ENCODE measurements at places on chromosomes 7 and 10.

- DNase-seq, result no peak
These were observed 69.7 kb upstream of the EXOC4 start for GRCh38 chr7:133183042-133183794.

- no peak for DNase-seq
These were observed 79.5 kb upstream of the GPR141 start for GRCh38 chr7:37604078-37604477.

DNA sequence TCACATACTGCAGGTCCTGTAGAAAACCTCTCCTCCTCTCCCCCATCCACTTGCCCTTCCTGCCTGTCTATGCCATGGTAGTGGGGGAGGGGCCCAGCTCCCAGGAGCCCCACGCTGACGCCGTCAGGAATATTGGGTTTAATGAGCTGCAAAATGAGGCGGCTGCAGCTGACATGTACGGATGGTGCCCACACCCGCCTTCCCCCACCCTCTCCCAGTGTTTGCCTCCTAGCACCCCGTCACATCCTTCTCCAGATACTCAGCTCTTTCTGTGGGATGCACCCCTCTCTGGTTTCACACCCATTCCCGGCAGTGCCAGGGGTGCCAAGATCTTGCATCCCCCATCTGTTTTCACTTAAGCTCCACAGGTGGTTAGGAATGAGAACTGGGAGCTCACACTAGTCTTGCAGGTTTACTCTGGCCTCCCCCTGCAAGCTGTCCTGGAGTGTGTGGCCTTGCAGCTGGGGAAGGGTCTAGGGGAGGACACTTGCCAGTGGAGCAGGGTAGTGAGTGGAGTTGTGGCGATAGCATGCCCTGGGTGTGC lies 26.1 kb downstream of the GBX1 start:
- DNase-seq, result no peak

DNA sequence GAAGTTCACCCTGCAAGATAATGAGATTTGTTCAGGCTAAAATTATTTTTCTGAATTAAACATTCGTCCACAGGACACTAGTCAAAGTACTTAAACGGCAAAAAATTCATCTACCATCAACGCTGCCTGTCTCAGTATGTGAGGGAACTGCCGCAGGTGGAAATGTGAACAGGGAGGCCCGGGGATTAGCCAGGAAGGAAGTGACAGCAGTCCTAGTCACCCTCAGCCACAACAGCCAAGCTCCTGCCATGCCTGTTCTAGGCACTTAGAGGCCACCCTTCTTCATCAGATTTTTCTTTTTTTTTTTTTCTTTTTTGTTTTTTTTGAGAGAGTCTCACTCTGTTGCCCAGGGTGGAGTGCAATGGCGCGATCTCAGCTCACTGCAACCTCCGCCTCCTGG lies 9.4 kb downstream of the NUDT5 start:
- DNase-seq, result no peak

DNA sequence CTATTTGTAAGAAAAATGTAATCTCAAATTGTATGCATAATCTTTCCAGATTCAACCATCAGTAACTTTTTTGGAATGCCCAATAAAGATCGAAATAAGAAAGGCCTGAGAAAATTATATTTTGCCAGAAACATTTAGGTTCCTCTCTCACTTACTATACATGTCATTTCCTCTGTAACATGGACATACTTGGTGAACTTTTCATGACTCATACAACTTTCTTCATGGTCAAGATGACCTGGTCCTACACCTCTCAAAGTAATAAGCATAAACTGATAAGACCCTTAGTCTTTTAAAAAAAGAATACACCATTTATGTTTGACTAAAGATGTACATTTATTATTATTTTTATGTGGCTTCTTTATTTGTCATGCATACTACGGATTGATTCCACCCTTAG lies 125.3 kb downstream of the REEP3 start:
- no peak for DNase-seq

DNA sequence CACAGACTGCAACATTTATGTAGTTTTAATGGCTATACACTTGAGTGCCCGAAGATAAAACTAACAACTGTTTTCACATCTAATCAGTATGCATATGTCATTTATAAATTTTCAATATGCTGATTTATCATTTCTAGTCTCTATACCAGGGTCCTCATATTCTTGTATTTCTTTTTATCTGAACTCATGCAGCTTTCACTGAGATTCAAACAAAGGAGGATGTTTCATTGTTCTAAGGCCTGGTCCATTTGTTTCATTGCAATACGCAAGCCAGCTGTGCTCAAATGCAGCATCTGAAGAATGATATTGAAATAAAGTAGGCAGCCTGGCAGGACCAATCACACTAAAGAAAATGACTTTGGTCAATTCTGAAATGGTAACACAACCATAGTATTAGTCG lies 31.7 kb downstream of the MAGI2 start:
- no peak for DNase-seq

- no peak for DNase-seq
These were observed 1.2 kb downstream of the TSPAN12 start for GRCh38 chr7:120856621-120857352.

DNA sequence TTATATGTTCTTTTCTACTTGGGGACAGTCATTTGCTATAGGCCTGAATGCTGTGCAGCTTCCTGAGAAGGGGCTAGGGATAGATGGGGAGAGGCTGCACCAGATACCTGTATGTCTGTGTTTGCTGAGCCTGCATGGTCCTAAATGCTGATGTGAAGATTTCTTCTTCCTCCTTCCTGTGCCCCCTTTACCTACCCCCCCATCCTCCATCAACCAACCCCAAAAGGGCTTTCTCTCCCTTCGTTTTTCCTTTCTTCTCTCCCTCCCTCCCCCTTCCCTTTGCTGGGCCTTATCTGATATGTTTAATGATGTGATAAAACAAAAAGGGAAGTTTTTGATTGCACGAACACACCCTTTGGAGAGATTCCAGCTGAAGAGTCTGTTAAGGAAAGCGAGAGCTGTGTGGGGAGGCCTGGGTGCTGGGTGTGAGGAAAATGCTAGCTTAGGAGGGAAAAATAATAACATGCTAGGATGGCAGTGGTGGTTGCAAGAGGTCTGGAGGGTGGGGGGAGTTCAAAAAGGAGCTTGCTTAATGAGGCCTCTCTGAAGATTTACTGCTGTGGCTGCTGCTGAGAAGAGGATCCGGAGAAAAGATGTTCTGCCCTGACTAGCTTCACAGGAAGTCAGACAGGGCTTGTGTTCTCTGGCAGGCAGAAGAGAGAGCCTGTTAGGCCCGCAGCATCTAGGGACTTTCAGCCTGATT lies 101.8 kb downstream of the SAMD9 start:
- DNase-seq, result no peak

DNA sequence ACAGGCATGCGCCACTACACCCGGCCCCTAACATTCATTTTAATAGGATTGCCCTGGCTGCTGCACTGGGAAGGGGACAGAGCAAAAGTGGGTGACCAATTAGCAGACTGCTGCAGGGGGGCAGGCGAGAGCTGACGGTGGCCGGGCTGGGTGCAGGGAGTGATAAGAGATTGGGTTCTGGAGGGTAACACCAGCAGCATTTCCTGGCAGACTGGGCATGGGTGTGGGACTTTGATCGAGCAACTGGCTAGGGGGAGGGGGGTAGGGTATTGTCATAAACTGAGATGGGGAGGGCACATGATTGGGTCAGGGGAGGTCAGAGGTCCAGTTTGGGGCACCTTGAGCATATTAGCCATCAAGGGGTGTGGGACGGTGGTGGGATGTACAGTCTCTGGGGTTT lies 20.2 kb upstream of the AMZ1 start:
- DNase-seq, result no peak

DNA sequence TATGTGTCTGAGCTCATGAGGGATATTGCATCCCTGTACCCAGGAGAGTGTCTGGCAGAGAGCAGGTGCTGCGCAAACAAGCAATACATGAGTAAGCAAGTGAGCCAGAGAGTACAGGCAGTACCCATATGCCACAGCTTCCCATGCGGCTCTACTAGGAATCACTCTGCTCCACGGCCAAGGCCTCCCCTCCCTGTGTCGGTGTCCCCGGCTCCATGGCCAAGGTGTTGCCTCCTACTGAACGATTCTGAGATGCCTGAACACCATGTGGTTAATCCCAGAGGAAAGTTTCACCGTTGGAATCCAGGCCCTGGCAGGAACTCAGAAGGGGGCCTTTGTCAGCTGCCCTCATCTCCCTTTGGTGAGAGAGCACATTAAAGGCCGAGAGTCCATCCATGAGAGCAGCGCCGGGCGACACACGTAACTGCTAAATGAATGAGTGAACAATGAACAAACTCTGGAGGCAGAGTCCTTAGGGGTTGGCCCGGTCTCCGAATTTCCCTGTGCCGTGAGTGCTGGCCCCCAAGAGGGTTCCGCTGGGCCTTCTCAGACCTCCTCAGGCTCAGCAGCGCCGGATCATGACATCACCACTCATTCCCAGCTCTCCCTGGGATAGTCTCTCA lies 136.0 kb upstream of the FAM20C start:
- no peak for DNase-seq

DNA sequence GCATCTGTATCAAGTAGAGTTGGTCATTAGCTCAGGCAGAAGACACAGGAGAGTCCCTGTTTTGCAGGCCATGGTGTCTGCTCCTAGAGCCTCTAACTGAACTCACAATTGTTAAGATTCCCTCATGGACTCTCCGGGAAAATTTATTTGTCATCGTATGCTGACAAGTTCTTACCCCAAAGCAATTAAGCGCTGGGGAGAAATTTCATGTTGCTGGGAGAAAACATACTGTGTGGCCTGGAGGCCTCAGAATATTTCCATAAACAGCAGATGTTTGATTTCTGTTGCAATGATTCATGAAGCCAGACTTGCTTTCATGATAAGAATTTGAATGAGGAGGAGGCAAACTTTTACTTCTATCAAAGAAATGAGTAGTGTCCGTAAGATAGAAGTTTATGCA lies 583.2 kb downstream of the GATA3 start:
- DNase-seq, result no peak

- DNase-seq, result no peak
These were observed 60.6 kb upstream of the AKR1E2 start for GRCh38 chr10:4765428-4765827.

- DNase-seq, result no peak
These were observed 81.0 kb upstream of the PFKP start for GRCh38 chr10:2986391-2986801.

- DNase-seq, result no peak
These were observed 24.2 kb upstream of the CHST12 start for GRCh38 chr7:2379161-2379560.

- no peak for DNase-seq
These were observed 384.8 kb downstream of the DNAJB6 start for GRCh38 chr7:157721468-157722136.

DNA sequence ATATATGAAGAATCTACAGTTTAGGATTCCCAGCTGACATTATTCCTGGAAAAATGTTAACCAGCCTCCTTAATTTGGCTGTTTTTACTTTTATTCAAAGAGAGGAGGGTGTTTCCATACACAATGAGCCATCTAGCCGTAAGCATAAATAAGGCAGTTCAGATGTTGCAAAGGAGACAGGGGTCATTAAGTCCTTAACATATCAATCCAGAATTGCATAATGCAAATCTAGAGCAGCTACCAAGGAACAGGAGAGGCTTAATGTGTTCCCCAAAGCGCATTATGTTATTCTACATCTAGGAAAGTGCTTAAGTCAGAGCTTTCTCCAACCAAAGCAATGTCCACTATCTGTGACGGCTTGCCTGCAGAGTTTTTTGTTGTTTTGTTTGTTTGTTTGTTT lies 32.4 kb upstream of the TCF7L2 start:
- no peak for DNase-seq

DNA sequence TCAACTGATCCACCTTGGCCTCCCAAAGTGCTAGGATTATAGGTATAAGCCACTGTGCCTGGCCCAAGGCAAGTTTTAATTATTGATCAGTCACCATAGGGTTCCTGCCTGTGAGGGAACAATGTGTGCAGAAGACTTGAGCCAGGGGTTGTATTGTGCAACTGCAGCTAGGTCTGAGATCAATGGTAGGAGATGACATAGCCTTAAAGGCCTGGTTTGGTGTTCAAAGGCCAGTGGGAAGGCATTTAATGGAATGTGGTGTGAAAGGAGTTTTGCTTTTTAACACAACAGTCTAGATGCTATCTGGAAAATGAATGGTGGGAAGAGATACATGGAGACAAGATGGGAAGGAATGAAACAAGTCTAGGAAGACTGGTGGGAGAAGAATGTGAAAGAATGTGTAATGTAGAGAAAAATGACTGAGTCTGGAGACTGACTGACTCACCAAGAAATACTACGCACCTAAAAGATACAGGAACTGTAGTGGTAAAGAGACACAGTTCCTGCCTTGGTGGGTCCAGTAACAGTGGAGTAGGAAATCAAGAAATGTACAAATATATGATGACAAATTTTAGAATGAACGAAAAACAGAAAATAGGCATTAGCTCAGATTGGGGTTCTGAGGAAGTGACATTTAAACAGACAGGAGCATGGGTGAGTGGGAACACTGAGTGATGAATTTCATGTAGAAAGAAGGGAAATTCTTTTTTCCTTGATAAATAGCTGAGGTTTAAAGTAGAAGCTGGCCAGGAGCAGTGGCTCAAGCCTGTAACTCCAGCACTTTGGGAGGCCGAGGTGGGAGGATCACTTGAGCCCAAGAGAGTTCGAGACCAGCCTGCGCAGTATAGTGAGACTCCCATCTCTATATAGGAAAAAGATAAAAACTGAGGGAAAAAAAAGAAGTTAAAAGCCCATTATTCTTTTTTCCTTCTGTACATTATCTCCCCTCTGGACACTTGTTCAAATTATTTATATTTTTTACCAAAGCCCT lies 9.4 kb downstream of the HNRNPF start:
- DNase-seq, result no peak

DNA sequence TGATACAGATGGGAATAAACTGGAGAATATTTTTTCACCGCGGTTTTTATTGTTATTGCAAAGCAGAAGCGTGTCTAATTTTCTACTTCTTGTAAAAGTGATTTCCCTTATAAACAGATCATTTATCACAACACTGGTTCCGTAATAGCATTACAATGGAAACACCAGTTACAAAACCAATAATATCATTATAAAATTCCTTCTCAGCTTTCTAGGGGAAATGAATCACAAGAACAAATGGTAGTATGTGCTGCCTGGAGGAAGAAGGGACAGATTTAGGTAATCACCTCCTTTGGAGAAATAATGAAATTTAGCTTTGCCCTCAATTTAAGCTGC lies 2.4 kb upstream of the CCDC6 start:
- DNase-seq, result no peak

GRCh38 chr10:88039496-88040200 lies 176.2 kb downstream of the PTEN start:
- no peak for DNase-seq

- DNase-seq, result no peak
These were observed 837.8 kb upstream of the LRRN3 start for GRCh38 chr7:110253093-110253492.

GRCh38 chr10:85612378-85612775 lies 754.2 kb downstream of the GRID1 start:
- no peak for DNase-seq

- no peak for DNase-seq
These were observed 5.8 kb downstream of the LBX1 start for GRCh38 chr10:101223274-101224059.

- DNase-seq, result no peak
These were observed 42.2 kb upstream of the BMPER start for GRCh38 chr7:33862946-33863814.

DNA sequence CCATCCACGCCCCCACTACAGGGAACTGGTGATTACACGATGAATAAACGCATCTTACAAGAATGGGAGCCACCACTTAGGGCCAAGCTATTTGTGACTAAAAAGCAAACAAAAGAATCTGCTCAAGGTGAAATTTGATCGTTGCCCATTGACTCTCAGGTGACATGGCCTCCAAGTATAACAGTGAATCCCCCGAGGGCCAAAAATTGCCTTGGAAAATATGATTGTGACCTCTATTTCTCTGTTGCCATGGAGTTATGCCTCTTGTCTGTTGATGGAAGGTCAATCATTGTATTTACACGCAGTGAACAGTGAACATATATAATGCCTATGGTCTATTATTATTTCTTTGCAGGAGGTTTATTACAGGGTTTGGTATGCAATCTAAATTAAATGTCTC lies 282.3 kb downstream of the KLF6 start:
- no peak for DNase-seq
